ENCODE measurements at places on chromosomes 1 and 21.

GRCh38 chr1:218521414-218522169, 176.5 kb downstream of the TGFB2 start:
- no peak for DNase-seq

DNA sequence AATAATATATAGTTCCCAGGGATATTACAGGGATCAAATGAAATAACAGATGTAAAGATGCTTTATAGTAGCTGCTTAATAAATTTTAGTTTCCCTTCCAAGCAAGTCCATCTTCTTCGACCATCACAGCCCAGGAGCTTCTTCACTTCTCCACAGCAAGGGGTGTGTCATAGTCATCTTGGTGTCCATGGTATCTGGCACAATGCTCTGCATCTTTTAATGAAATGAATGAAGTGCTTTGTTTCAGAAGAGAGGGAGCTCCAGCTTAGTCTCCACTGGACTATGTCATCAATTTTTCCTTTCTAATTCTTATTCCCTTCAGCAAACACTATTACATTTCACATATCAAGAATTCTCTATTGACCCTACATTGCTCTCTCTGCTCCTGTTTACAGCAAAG, 4.9 kb upstream of the MACF1 start:
- DNase-seq, result no peak

DNA sequence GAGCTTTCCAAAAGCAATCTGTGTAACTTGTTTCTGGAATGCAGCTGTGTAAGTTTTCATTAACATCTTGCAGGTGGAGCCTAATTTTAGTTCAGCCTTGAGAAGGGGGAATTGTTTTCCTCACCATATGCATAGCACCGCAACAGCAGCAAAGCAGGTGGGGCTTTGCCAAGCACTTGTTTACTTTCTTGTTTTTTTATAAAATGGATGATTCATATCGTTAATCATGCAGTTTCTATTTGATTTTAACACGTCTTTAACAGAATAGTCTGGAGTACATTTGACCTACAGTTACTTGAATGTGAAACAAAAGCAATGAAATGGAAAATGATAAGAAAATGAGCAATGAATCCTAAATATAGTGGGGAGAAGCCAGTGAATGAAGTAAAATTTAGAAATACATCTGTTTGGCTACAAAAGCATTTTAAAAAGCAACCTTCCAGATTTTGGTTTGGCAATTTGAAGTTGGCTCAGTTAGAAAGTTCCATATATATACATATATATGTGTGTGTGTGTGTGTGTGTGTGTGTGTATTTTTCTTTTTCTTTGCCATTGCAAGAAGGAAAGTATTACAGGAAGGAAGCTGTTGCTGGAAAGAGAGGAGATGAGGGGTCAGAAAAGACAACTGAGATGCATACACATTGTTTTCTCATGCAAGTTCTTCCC, 119.0 kb upstream of the ADGRL2 start:
- DNase-seq, result no peak

- no peak for DNase-seq
Measured at GRCh38 chr1:43144237-43144636, 27.9 kb downstream of the EBNA1BP2 start.

DNA sequence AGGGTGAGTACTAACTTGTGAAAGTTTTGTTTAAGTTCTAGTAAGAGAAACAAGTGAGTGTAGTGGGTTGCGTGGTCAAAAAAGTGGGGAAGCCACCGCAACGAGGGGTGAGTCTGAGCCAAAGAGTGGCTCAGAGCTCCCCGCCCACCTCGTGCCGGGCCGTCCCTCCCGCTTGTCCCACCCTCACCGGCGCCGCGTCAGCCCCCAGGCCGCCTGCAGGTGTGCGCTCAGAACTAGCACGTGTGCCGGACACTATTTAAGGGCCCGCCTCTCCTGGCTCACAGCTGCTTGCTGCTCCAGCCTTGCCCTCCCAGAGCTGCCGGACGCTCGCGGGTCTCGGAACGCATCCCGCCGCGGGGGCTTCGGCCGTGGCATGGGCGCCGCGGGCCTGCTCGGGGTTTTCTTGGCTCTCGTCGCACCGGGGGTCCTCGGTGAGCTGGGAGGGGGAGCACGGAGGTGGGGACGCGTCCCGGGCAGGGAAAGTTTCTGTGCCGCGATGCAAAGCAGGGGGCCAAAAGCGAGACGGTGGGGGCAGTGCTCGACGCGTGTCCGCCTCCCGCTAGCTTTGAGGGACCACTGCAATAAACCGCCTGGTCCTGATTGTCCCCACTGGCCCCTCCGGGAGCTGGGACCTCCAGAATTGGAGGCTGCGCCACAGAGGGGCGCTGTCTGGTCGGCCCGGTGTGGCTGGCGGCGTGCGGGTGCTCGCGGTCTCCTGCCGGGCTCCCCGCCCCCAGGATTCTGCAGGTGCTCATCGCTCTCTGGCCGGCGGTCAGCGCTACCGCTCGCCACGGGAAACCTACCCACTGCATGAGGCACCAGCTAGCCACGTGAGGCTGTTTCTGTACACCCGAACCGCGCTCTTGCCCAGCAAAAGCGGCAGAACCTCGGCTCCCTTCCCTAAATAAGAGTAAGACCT, at the start of gene CR2:
TSS of gene CR2 (plus strand) at position 283 of the 919 bp plus-strand sequence. CDS start at position 374, 91 bp downstream.
- no peak for DNase-seq

DNA sequence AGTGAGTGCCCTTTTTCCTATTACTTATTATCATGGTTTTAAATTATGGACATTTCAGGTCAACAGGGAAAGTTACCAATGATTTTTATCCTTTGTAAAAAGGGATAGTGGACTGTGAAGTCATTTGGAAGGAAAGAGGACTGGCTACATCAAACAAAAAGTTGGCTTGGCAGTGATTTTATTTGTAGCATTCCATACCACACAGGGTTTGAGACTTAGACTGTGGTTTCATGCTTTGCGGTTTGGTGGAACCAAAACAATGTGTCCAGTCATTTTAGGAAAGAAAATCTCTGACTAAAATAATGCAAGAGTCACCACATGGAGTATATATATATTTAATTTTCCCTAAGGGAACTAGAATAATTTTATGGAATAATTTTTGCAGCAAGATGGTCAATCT, 239.5 kb downstream of the HMCN1 start:
- no peak for DNase-seq

GRCh38 chr1:114024049-114024448, 44.8 kb downstream of the OLFML3 start:
- DNase-seq, result no peak

DNA sequence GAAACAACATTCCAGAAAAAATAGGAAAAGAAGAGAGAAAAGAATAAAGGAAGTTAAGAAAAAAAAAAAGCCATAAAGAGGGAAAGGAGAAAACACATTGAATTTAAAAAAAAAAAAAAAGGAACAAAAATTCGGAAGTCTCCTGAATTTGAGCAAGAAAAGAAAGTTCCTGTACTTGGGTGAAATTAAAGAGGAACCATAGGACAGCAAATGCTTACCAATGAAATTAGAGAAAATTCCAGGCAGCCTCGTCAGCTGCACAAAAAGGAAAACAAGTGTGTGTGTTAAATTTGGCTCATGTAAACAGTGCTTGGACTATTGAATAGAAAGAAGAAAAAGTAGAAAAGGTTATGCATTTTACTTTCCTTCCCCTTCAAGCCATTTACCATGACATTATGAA, 4.9 kb downstream of the IL12RB2 start:
- no peak for DNase-seq

DNA sequence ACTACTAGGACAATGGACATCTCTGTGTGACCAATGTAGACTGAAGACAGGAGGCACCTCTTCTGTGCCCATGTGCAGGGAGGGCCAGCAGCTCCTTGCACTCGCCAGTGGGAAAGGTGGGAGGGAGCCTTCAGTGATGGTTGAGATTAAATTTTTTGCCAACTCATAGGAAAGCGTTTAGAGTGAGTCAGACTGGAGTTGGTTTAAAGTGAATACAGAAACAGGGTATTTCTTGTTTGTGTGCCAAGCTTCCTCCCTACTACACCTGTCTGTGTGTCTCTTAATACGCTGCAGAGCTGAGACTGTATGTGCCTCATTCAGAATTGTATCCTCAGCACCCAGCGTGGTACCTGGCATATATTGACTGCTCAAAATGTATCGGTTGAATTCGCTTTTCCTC, 13.5 kb upstream of the COL16A1 start:
- no peak for DNase-seq

GRCh38 chr1:101181930-101182329, 54.9 kb upstream of the S1PR1 start:
- DNase-seq, result no peak

- DNase-seq, result no peak
Measured at GRCh38 chr21:43613755-43614638, 45.3 kb downstream of the HSF2BP start.

GRCh38 chr1:12344596-12345349, 114.9 kb downstream of the VPS13D start:
- DNase-seq, result no peak

DNA sequence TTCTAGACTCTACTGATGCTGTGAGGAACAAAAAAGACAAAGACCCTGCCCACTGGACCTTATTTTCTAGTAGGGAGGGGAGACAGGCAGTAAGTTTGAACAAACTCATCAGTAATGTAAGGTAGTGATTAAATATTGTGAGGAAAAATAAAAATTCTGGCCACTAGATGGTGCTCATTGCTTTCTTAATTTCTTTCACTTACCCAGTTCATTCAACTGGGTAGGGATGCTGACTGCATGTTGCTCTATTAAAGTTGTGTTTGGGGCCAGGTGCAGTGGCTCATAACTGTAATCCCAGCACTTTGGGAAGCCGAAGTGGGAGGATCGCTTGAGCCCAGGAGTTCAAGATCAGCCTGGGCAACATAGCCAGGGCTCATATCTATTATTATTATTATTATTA, 6.3 kb upstream of the KYAT3 start:
- no peak for DNase-seq

DNA sequence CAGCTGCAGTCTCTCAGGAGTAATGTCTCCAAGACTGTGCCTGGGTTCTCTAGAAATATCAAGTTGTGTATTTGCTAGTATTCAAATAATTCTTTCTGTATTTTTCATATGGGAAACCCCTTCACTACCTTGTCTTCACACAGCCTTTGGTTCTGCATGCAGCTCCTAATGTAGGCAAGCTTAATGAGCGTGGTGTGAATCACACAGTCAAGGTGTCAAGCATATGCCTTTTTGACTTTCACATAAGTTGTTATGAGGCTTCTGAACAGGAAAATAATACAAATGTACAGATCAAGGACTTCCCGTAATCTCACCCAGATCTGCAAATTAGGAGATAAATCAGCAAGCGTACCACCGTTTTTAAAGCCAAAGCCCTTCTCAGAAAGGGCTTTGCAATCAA, at the start of gene FCRL3:
TSS of gene FCRL3 (minus strand) at position 38 of the 400 bp plus-strand sequence. CDS start 280 bp downstream, outside the sequence.
- no peak for DNase-seq

GRCh38 chr1:28447679-28448078, 58.2 kb upstream of the RCC1 start:
- DNase-seq, result no peak
